ENCODE measurements at places on chromosomes 16 and 17.
A peak's percentile ranks its signal among the peaks of the same experiment; 100 is the strongest.

- ATAC-seq, result no peak
Observed at GRCh38 chr16:81586977-81587625, 142.5 kb downstream of the CMIP start.

GRCh38 chr17:47649972-47650524 is 329 bp downstream of the KPNB1 start:
- ATAC-seq, result peak; percentile 27

GRCh38 chr17:15947271-15947670 is 2.3 kb downstream of the ADORA2B start:
- peak; percentile 77 for ATAC-seq

DNA sequence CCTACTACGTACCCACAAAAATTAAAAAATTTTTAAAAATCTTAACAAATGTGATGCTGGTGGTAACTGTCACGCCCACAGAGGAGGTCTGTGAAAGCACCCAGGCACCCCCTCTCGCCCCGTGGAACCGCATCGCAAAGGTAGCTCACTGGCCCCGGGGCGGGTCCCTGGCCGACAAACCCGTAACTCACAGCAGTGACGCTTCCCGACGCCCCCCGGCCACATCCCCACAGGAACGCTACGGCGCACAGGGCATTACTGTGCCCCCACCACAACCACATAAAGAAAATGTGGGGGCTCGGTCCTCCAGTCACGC is 366 bp downstream of the ANKS3 start:
- ATAC-seq, result peak; percentile 4

DNA sequence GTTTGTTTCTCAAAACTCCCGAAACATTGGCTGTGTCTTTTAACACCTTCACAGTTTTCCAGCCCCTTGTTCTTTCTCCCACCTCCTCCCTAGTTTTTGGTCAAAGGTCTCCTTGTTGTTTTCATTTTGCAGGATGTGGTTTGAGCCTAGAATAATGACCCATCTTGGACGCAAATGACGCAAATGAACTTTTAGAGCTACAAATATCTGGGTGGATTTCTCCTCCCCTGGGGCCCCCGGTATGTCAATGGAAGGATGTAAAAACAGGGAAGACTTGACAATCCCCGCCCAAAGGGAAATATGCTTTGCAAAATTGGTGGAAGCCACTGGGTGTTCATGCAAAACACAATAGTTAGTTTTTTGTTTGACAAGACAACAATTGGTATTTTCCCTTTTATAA is 236.0 kb upstream of the IRX3 start:
- ATAC-seq, result no peak

DNA sequence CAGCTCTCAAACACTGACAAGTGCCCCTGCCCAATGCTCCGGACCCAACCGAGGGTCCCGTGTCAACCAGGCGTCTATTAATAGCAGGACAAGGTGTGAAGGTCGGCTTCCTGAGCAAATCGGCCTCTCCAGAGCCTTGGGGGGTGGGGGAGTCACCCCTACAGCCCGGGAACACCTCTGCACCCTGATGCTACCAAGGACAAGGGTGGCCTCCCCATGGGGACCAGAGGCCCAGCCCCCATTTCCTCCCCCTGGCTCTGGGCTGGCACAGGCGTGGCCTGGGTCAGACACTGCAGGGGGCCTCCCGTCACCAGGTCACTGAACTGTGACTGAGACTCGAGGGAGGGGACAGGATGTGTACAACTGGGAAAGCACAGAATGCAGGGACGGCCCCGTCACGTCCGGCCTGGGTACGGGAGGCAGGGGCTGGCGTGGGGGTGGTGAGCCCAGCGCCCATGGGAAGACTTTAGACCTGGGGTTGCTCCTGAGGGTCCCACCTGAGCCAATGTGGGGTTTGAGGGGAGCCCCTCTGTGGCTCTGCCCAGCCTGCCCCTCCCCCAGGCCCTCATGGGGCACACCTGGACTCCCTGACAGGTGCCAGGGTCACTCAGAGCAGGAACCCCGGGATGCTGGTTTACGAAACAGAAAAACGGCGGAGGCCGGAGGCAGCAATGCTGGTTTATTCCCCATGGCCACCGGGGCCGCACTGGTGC is 579 bp upstream of the CYBA start:
- peak; percentile 65 for ATAC-seq
